G401 (cell line): ENCODE measurements at places on chromosomes 2 and 18.

DNA sequence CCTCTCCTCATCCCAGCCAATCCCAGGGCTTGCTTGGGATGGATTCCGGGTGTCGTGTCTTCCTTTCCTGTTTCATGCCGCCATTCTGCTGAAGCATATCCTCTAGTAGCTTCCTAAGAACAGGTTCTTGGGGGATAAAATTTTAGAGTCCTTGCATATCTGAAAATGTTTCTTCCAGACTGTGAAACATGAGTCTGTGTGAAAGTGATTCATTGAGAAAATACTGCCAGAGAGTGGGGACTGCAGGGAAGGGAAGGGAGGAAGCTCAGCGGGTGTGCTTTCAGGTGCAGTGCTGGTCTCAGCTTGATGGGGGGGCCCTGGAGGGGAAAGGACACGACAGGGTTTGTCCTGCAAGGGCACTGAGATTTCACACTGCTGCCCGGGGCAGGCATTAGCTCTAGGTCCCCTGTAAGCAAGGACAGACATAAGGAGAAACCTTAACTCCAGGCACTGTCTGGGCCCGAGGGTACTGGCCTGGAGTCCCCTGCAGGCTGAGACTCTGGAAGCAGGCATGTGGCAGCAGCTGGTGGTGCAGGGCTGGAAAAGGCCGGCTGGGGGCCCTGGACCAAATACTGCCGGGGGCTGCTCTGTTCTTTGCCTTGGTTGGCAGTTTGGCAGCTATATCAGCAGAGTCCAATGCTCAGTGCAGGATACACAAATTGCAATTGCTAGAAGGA lies 97.6 kb upstream of the HS6ST1 start:
- no peak for DNase-seq

DNA sequence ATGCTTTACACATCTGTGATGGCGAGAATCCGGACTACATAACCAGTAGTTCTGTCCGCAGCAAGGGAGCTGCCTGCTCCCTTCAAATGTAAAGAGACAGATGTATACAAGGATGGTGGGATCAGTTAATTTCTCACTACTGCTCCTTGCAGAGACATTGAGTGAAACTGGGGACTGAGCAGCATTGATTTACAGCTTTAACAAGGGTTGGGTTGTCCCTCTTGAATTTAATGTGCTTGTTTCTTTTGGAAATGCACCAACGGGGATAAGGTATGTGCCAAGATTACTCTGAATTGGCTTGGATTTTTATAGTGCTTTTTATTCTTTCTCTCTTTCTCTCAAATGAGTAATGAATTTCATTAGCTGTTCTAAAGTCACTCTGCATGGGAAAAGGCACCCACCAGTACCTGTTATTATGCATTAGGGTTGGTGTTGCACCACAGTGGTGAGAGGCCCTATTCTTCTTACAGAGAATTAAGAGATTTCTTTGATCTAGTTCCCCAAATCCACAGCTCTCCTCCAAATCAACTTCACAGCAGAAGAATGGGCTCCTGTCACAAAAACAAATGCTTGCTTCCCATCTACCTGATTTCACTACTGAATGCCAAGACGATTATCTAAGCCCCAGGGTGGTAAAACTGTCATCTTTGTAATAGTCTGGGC lies 107.6 kb downstream of the DOCK10 start:
- no peak for DNase-seq

- DNase-seq = no peak
Measured at GRCh38 chr2:2839393-2839781, 508.3 kb upstream of the MYT1L start.

- no peak for DNase-seq
Measured at GRCh38 chr2:162073888-162074631, at the start of gene DPP4. TSS of gene DPP4 (minus strand) at chr2:162074215. CDS start at chr2:162073981, 234 bp downstream.

- DNase-seq = no peak
Measured at GRCh38 chr2:42035241-42035640, 12.6 kb upstream of the PKDCC start.
